NCI-H1105 treated with DMSO at 0.1 percent for 48 hours (cell line): ENCODE measurements at places on chromosomes 5 and 9.

- no peak for DNase-seq
Measured at GRCh38 chr9:87184956-87185642, 237.8 kb upstream of the GAS1 start.

DNA sequence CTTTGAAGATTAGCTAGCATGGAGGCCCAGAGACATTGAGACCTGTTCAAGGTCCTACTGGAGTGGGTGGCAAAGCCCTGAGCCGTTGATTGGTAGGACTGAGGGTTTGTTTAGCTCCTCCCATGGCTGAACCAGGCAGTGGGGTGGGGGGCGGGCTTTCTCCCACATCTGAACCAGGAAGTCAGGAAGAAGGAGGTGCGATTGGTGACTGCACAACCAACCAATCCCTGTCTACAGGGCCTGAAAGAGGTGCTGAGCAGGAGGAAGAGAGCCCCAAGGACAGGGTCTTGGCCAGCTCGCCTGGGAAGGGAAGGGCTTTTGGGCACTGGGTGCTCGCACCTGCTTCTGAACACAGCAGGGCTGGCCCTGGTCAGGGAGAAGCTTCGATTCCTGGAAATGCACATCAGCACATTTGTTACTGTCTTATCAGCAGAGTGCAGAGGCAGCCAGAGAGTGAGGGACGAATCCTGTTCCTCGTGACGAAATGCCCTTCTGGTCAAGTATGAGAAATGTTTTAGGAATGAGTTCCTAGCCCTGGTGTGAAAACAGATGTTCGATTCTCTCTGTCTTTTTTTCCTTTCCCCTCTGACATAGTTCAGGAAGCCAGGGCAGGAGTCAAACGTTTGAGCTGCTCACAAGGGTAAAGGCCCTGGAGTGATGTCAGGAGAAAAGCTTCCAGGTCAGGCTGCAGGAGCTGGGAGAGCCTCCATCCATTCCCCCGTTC lies 294.8 kb upstream of the KLF4 start:
- DNase-seq, result no peak

- no peak for DNase-seq
Measured at GRCh38 chr5:1505506-1506241, 18.1 kb downstream of the LPCAT1 start.

GRCh38 chr5:171495122-171495700 lies 75.8 kb downstream of the FGF18 start:
- DNase-seq, result no peak

GRCh38 chr9:137198051-137198901 lies 2.3 kb downstream of the TPRN start:
- DNase-seq, result no peak

DNA sequence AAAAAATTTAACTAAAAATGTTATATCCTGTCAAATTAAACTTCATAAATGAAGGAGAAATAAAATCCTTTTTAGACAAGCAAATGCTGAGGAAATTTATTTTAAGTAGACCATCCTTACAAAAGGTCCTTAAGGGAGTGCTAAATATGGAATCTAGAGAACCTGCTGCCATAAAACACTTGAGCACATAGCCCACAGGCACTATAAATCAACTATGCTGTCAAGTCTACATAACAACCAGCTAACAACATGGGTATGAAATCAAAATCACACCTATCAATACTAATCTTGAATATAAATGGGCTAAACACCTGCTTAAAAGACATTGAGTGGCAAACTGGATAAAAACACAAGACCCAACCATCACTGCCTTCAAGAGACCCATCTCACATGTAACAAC lies 15.1 kb upstream of the PRSS3 start:
- no peak for DNase-seq

DNA sequence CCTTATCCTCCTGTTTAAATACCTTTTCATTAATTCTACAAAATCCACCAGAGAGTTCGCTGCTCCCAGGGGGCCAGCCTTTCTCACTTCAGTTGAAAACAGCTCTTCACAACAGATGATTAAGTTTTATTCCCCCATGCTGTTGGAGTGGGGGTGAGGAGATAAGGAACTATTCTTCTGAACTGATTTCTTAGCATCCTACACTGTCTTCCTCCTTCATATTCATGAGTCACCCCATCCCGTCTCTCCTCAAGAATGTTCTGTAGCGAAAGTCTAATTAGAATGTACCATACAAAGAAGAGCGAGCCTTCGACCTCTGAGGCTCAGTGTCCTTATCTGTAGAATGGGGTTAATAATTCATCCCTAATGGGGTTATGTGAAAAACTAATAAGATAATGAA lies 138.0 kb downstream of the PIK3R1 start:
- no peak for DNase-seq

- no peak for DNase-seq
Measured at GRCh38 chr5:174344335-174344734, 298.8 kb downstream of the NSG2 start.

DNA sequence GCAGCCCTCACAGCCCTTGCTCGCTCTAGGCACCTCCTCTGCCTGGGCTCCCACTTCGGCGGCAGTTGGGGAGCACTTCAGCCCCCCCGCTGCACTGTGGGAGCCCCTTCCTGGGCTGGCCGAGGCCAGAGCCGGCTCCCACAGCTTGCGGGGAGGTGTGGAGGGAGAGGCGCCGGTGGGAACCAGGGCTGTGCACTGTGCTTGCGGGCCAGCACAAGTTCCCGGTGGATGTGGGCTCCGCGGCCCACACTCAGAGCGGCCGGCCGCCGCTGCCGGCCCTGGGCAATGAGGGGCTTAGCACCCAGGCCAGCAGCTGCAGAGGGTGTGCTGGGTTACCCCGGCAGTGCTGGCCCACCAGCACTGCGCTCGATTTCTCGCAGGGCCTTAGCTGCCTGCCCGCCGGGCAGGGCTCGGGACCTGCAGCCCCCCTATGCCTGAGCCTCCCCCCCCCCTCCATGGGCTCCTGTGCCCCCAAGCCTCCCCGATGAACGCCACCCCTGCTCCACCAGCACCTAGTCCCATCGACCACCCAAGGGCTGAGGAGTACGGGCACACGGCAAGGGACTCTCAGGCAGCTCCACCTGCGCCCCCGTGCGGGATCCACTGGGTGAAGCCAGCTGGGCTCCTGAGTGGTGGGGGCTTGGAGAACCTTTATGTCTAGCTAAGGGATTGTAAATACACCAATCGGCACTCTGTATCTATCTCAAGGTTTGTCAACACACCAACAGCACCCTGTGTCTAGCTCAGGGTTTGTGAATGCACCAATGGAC lies 224.8 kb downstream of the ZNF608 start:
- no peak for DNase-seq

GRCh38 chr9:76655121-76655541 lies 109.1 kb upstream of the PCA3 start:
- no peak for DNase-seq

DNA sequence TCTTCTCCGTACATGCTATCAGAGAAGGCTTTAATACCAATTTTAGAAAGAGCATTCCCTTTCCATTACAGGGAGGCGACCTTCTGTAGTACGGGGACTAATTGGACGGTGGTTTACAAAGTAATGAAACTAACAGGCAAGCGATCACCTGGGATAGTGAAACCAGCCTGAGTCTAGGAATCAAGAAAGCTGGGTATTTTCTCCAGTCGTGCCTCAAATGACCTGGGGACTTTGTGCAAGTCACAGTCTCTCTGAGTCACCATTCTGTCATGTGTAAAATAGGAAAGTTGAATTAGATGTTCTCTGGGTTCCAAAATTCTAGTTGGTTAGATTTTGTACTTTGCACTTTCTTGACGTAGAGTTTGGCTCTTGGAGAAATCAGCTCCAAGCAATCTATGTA lies 22.7 kb upstream of the SSBP2 start:
- DNase-seq, result no peak

- DNase-seq, result no peak
Measured at GRCh38 chr9:113625486-113625885, 162.0 kb downstream of the RGS3 start.

DNA sequence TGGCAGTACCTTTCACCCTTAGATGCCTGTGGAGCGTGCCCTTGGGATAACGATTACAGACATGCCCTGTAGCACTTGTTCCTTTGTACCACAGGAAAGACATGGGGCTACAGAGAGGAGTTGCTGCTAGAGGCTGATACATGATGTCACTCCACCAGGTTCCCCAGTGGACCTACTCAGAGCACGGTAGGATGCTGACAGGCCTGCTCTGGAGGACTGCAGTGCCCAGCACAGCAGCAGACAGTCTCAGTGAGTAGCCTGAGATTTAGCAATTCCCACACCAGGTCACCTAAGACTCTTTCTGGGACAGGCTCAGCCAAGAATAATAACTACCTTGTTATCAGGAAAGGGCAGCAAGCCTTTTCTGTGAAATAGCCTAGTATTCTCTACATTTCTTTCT lies 28.8 kb downstream of the PDE4D start:
- no peak for DNase-seq

GRCh38 chr5:55324815-55325418 lies 17.1 kb downstream of the MTREX start:
- peak; percentile 47 for DNase-seq

GRCh38 chr9:131943351-131943841 lies 136.3 kb downstream of the MED27 start:
- DNase-seq, result no peak

GRCh38 chr5:10964806-10965205 lies 203.8 kb upstream of the DAP start:
- no peak for DNase-seq
